ENCODE measurements at places on chromosomes 7 and 10.
A peak's percentile ranks its signal among the peaks of the same experiment; 100 is the strongest.

DNA sequence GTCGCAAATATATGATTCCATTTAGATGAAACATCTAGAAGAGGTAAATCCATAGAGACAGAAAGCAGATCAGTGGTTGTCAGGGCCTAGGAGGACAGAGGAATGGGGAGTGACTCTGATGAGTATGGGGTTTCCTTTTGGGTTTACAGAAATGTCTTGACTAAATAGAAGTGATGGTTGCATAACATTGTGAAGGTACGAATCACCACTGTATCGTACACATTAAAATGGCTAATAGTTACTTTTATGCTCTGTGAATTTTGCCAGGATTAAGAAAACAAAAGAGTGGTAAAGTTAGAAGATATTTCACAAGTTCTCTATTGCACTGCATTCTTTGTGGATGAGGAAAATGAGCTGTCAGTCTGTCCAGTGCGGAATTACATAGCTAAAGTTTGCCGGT is 407.4 kb downstream of the KCNMA1 start:
- DNase-seq = no peak

GRCh38 chr10:5632446-5632845 is 33.9 kb downstream of the ASB13 start:
- no peak for DNase-seq

- no peak for DNase-seq
Observed at GRCh38 chr10:70563230-70563629, 39.3 kb downstream of the PRF1 start.

GRCh38 chr10:125766511-125766910 is 9.1 kb downstream of the MMP21 start:
- no peak for DNase-seq

GRCh38 chr7:30815388-30815854 is 44.2 kb downstream of the MINDY4 start:
- no peak for DNase-seq

DNA sequence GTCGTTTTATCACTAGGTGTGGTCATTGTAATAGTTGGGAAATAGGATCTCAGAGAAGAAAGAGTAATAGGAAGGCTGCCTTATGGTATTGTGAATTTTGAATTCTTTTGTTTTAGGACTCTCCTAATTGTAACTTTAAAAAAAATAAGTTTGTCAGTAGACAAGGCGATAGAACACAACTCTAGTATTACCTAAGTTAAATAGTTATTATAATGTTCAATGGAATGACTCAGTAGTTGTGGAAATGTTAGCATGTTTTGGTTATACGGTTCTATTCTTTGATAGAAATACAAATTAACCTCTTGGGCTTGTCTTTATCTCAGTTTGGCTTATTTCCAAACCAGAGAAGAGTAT is 1.4 kb downstream of the DNAH11 start:
- DNase-seq = no peak

DNA sequence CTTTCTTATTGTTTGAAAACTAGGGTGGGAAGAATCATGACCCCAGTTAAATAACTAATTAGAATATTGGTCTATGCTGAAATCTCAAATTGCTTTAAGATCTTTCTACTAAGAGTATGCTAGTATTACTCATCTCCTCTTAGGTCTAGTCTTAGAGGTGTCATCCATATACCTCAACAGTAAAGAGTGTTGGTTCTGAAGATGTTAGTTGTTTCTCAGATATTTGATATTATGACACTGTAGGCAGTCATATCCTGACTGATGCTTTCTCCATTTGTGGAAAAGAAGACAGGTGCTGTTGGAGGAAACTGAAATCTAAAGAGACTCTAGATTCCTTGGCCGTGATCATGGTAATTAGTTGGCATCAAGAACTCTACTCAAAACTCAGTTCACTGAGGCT is 21.2 kb downstream of the BPGM start:
- DNase-seq = no peak

DNA sequence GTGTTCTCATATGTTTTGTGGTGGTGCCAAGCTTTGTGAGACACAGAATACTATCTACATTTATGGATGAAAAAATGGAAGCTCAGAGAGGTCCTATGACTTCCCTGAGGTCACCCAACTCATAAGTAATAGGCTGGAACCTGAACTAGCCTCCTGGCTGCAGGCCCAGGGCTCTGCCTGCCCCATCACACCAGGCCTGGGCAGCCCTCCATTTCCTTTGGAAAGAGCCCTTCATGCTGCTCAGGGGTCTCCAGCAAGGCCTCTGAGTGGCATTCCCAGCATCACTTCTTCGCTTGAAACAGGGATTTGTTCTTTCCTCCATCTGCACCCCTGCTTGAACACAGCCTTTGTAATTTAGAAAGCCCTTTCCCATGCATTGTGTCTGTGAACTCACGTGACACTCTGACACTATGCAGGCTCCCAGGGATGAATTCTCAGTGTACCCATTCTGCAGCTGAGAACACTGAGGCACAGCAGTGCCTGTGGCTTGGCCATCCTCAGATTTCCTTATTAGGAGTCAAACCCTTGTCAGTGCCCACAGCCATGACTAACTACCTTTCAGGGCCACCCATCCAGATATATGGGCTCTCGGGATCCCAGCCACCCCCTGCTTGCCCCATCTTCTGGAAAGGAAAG is 127.8 kb upstream of the PPIF start:
- DNase-seq = no peak

GRCh38 chr10:22851865-22852239 is 76.0 kb upstream of the ARMC3 start:
- DNase-seq = no peak

- DNase-seq = no peak
Observed at GRCh38 chr7:128744366-128744905, 5.3 kb downstream of the CALU start.

DNA sequence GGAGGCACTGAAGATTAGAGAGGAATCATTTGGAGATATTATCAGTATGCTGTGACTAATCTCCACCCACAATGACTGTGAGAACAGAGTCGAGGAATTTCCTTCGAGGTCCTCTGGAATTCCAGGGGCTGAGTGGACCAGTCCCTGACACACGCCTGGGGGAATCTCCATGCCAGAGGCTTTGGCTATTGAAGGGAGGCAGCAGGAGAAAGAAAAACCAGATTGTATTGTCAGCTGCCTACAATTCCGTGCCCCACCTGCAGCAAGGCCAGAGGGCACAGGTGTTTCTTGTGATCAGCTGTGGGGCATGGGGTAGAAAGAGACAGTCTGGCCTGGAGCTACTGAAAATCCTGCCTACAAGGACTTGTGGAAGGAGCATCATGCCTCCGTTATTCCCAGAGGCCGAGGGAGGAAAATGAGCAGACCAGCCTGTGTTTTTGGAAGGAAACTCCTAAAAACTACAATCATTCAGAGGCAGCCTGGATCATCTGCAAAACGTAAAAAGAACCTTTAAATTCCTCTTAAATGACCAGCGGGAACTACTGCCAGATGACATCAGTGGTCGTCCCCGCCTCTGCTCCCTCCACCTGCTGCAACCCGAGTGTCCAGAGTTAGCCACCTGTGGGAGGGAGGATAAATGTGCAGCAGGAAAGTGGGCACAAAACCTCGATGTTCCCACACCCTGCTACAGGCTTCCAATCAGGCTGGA is 25.4 kb upstream of the ANK3 start:
- no peak for DNase-seq

GRCh38 chr10:133438711-133439273 is 14.4 kb upstream of the SPRN start:
- peak; percentile 29 for DNase-seq

DNA sequence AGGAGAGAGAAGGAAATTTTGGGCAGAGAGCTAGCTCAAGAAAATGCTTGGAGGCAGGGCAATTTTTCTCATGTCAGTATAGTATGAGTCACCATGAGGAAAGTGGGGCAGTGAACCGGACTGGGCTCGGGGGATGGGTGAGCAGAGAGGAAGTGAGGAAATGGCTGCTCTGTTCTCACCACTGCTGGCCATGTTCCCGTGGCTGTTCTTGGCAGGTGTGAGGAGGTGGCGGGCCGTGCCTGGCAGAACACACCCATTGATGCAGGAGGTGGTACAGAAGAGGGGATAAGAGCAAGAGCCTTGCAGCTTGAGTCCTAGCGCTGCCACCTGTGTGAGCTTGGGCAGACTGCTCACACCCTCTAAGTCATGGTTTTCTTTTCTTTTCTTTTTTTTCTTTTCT is 304.4 kb upstream of the LYZL1 start:
- DNase-seq = peak; percentile 45

DNA sequence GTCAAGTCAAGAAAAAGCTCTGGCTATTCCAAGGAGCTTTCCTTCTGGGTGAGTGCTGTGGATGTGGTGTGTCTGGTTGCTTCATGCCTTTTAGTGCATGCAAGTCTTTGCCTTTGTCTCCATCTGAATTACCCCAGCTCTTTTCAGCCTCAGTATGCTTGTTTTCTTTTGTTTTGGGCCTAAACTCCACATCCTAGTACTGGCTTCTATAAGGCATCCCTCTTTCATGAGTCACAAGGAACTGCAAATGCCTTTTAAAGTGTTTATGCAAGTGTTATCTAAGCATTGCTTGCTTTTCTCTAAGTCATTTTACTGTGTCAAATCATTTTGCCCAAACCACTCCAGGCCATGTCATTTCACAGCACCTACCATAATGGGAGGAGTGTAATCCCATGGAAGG is 132.1 kb downstream of the PLCE1 start:
- no peak for DNase-seq

GRCh38 chr7:151782598-151783448 is 94.1 kb downstream of the PRKAG2 start:
- DNase-seq = peak; percentile 12

- DNase-seq = no peak
Observed at GRCh38 chr7:537911-538634, 18.4 kb upstream of the PDGFA start.

GRCh38 chr10:75596930-75597620 is 165.7 kb downstream of the LRMDA start:
- no peak for DNase-seq

DNA sequence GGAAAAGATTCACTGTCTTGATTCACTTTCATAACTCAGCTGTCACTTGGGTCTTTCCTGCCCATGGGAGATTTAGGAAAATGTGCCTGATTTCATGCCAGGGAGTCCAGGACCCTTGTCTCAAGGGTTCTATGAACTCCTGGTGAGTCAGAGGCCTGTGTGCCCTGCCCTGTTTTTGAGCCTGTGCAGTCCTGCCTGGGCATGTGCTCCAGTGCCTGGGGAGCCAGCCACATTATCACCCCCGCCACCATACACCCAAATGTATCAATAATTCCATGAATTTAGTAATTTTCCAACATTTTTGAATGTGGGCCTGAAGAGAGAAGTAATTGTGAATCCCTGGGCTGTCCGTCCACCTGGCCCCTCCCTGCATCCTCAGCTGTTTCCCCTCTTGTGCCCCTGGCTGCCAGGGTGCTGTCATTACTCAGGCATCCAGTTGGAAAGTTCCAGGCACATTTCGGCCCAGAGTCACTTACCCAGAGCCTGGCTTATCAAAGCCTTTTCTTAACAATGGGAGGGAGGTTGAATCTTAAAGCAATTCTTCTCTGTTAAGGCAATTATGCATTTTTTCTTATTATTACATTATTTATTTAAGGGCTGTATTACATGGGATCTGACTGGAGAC is 287.8 kb upstream of the CDC14C start:
- no peak for DNase-seq

GRCh38 chr10:18117276-18117675 is 22.9 kb upstream of the CACNB2 start:
- DNase-seq = no peak

- DNase-seq = no peak
Observed at GRCh38 chr7:27994639-27995038, 186.0 kb downstream of the JAZF1 start.

- DNase-seq = no peak
Observed at GRCh38 chr10:80614576-80615416, 77.1 kb downstream of the SH2D4B start.

- DNase-seq = no peak
Observed at GRCh38 chr7:97006055-97006815, 882 bp downstream of the DLX6 start.

GRCh38 chr7:156691764-156692163 is 51.2 kb downstream of the RNF32 start:
- DNase-seq = no peak

- no peak for DNase-seq
Observed at GRCh38 chr7:106855540-106856132, 9.4 kb upstream of the PIK3CG start.

DNA sequence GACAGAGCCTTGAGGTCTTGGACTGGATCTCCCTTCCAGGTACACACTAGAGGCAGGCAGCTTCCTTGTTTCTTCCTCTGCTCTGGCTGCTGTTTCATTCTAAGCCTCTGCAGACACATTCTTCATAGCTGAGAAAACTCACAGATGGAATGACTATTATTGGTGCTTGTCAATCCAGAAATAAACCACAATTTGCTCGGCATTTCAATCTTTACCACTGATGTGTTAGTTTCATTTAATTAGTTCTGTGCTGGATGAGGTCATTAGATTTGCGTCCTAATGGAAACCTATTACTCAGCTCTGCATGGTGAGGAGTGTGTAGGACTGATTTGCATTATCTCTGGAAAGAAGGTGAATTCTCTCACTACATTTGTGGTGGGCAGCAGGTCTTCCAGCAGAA is 392.5 kb downstream of the NRG3 start:
- DNase-seq = no peak

GRCh38 chr7:74206589-74207120 is 3.2 kb upstream of the LAT2 start:
- peak; percentile 42 for DNase-seq

GRCh38 chr7:111527545-111527944 is 34.7 kb downstream of the IMMP2L start:
- DNase-seq = no peak

DNA sequence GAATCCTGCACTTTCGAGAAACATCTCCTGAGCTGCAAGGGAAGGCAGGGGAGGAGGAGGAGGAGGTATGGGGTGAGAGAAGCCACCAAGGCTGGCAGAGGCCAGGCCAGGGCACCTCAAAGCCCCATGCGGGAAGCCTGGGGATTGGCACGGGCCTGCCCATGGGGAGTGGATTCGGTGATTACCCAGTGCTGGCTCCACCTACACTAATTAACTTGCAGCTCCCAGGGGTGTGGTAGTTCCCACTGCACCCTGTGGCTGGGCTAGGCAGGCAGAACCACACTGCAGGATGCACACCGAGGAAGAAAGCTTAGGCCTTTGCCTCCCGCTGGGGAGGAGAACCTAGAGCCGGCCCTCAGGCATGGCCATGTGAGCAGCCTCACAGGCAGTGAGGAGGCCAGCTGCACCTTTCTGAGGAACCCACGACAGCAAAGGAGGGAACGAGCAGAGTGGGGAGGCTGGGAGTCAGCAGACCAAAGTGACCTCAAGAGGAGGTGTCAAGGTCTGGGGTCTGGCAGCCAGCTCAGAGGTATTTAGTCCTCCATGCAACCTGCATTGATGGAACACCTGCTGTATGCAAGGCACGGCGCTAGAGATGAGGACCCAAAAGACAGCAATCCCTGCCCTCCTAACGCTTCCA is 27.2 kb downstream of the GRID1 start:
- DNase-seq = no peak

DNA sequence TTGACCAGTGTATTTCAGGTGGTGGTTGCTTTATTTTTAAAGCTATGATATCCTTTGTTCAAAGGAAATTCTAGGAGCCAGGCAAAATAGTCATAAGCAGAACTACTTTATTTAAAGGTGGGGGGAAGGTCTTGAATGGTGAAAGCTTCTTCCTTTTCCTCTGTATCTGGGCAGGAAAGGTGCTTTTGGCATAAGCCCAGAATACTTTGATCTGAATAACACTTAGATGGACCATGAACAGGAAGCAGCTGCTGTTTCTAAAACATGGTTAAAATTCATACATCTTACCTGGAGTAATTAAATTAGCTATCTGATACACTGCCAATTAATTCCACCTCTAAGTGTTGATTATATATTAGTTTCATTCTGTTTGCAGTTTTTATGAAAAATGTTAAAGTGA is 13.3 kb downstream of the ZNF804B start:
- DNase-seq = no peak

GRCh38 chr10:113491967-113492565 is 60.8 kb upstream of the HABP2 start:
- DNase-seq = no peak

GRCh38 chr7:37330775-37331174 is 117.9 kb downstream of the ELMO1 start:
- no peak for DNase-seq
